RPMI8226 (cell line): ENCODE measurements at places on chromosomes 2 and 18.
A peak's percentile ranks its signal among the peaks of the same experiment; 100 is the strongest.

DNA sequence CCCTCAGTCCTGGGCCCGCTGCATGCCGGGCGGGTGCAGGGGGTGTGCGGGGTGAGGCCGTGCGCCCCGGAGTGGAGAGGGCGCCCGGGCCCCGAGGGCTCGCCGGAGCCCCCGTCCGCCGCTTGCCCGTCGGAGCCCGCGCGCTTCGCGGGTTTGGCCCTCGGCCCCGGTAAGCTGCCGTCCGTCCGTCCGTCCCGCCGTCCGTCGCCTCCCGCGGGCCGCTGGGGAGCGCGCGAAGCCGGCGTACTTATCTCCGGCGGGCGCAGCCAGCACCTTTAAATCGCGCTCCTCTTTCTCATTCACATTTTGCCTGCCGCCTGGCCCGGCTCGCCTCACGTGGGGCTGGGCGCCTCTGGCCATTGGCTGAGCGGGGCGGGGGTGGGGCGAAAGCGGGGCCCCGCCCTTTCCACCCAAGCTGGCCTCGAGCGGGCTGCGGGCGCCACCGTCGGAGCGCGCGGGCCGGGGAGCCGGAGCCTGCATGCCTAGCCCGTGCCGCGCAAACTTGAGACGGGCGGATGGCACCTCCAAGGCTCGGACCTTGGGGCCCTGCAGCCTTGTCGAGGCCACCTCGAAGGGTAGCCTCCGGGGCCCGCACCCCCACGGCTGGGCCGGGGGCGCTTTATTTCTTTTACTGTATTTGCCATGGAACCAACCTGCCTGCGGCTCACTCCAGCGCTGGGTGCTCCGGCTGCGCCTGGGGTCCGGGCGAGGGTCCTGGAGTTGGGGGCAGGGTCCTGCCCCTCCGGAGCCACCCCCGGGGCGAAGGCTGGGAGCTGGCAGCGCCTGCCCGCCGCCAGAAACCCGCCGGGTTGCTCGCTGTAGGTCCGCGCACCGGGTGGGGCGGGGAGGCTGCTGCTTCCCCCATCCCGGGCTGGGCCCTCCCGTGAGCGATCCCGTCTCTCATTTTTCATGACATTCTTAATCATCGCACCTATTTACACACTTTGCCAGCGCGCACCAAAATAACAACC is at the start of gene GBX2:
Gene GBX2, minus strand, starts transcription at position 277 of the 971 bp plus-strand sequence. CDS start 415 bp downstream, outside the sequence.
- no peak for DNase-seq

DNA sequence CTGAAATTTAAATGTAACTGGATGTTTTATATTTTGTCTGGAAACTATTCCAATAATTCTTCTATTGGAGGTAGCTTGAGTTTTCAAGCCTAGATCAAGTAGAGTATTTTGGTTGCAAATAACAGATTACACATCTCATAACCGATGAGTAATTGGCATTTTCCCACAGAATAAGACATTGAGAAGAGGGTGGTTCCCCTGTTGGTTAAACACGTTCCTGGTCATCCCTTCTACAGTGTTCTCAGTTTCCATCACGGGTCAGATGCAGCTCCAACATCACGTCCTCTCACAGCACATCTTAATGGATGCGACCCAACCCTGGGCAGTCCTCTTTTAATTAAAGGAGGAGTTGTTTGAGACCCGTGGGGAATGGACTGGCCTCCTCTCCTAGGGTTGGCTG is 149.0 kb upstream of the ZNF516 start:
- DNase-seq = no peak

DNA sequence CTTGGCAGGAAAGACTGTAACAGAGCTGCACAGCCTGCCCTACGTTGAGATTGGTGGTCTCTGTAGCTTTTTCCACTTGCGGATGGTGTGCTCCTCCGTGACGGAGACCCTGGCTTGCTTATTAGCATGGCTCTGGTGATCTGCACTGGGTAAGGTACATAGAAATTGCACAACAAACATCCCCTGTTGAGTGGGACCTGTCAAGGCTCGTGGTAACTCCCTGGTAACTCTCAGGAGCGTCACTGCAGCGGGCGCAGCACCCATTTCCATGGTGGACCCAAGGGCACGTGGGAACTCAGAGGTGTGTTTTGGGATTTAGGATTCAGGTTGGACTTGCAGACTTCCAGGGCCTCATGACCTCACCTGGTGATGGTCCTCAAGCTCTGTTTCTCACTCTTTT is 1.1 kb downstream of the TRAF3IP1 start:
- DNase-seq = no peak

DNA sequence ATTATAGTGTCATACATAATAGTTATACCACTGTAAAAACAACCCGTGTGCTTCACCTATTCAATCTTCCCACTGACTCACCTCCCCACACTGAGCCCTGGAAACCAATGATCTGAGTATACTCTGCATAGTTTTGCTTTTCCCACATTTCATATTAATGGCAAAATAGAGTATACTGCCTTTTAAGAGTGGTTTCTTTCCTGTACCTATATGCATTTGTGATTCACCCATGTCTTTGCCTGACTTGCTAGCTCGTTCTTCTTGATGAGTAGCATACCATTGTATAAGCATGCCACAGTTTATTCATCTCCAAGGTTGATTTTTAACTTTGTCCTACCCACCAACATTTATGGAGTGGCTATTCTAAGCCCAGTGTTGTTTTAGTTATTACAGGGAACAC is 686.4 kb downstream of the PLCL1 start:
- DNase-seq = no peak

- no peak for DNase-seq
Observed at GRCh38 chr2:34098256-34098655, 499.2 kb upstream of the FAM98A start.

DNA sequence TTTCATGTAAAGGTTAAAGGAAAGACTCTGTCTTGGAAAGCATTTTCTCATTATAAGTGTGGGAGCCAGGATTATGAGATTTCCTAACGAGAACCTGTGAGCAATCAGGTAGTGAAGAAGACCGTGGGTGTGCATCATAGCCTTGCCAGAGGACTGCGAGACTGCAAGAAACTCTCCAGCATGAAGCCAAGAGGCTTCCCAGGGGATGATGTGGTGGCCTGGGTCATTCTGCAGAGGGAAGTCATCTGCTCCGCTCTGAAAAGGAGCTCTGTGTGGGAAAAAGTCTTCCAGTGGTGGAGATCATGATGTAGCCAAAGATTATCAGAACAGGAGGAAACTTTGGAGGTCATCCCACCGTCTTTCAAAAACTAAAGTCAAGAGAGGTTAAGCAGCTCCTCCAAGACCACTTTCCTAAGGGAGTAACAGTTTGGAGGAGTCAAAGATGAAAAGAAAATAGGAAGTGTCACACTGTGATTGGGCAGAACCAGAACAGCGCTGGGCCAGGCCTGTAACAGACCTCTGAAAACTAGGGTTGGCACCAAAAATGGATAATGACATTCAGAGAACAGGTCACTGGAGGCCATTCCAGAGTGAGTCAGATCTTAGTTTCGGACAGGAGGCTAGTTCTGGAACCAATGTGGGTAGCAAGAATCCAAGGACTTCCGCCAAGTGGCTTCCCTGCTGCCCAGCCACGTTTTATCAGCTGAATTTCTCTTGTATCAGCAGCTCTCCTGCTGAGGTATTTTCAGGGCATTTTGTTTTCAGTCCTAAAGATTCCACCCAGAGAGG is 113.0 kb downstream of the LRATD1 start:
- DNase-seq = no peak

DNA sequence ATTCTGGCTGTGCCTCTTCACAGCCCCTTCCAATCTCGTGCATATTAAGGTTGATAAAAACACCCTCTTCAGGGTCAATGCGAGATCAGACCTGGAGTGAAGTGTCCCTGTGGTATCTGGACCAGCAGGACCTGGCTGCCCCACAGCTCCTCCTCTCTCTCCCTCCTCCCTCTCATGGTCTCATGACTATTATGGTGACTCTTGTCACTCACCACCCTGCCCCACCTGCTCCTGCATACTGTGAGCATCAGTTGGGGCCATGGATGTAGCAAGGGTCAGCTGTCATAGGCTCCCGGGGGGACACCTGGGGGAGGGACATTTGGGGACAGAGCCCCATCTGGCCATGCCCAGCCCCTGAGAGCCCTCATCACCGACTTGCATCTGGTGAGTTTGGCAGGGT is 50.2 kb downstream of the ODC1 start:
- no peak for DNase-seq

DNA sequence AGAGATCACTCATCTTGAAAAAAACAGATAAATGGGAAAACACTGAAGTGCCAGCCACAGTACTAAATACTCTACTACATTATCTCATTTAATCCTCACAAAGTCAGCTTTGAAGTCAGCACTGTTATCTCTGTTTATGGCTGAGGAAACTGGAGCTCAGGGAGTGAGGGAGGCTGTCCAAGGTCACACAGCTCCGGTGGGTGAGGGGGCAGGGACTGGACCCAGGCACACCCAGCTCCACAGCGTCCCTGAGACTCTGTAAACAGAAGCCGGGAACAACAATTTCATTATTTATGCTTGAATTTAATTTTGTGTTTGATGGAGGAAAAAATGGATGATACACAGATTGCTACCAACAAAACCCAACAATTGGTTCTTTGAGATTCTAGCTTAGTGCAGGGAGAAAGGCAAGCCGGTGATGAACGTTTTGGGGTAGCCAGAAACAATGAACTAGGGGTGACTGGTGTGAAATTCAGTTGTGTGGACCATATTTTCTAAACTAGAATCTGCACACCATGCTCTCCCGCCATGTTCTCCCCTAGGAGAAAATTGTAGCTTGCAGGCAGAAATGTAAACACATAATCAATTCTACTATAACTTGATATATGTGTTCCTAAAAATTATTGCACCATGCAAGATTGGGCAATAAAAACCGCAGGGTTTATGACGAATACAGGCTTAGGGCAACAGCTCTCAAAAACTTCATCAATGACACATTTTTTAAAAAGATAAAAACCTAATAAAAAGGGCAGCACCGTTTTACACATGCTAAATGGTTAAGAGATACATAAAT is at the start of gene GREB1:
Gene GREB1, plus strand, starts transcription at position 768 of the 793 bp plus-strand sequence. CDS start 22,570 bp downstream, outside the sequence.
- DNase-seq = no peak

GRCh38 chr2:15159751-15160177 is 401.4 kb downstream of the NBAS start:
- DNase-seq = peak; percentile 37

- DNase-seq = no peak
Observed at GRCh38 chr18:60413944-60414547, 41.5 kb upstream of the MC4R start.

DNA sequence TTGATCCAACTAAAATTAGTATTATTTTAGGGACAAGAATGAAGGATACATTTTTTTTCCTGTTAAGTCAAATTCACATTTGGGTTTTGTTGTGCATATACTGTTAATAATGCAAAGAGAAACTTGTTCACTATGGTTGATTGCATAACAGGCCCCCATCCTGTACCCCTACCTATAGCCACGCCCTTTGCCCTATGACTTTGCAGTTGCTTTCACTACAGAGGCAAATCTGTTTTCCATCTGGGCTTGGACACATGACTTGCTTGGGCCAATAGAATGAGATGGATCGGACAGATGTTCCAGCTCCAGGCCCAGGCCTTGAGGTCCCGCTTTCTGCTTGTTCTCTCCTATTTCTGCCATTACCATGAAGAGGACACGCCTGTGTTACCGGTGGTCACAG is 278.5 kb upstream of the HNRNPA3 start:
- DNase-seq = no peak

GRCh38 chr2:239934571-239935171 is 90.5 kb downstream of the NDUFA10 start:
- peak; percentile 43 for DNase-seq

DNA sequence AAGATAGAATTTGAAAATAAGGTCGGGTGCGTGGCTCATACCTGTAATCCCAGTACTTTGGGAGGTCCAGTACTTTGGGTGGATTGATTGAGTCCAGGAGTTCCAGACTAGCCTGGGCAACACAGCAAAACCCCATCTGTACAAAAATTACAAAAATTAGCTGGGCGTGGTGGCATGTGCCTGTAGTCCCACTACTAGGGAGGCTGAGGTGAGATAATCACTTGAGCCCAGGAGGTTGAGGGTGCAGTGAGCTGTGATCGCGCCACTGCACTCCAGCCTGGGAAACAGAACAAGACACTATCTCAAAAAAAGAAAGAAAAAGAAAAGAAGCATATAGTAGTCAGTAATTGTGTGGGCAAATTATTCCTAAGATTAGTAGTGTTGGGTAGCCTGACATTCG is 194.2 kb upstream of the ALPP start:
- no peak for DNase-seq

DNA sequence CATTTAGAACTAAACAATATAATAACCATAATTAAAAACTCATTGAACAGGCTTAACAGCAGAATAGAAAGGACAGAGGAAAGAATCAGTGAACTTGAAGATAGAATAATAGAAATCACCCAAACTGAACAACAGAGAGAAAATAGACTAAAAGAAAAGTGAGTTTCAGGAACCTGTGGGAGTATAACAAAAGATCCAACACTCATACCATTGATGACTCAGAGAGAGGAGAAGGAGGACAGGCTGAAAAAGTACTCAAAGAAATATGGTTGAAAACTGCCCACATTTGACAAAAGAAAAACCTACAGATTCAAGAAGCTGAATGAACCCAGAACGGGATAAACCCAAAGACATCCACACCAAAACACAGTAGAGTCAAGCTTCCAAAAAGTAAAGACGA is 54.2 kb upstream of the FMNL2 start:
- DNase-seq = no peak

DNA sequence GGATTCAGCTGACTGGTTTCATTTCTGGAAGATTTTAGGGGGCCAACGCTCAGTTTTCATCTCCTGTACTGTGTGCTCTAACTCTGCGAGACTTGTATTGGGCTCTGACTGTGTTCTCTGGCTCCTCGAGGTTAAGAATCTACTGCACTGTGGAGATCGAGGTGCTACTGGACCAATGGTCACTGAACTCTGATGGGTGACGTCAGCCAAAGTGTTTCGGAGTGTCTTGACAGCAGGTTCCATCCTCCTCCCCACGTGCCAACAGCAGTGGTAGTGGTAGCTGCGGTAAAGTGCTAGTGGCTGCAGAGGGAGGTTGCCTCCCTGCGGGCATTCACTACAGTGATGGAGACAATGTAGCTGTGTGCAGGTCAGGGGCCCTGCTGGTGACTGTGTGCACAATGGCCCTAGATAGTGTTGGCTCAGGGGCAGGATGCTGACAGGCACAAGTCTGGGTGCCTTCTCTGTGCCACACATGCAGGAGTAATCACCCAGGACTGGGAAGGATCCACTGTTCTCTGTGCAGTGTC is 705.7 kb upstream of the DDX18 start:
- DNase-seq = no peak

- no peak for DNase-seq
Observed at GRCh38 chr2:62391696-62392095, 114.3 kb downstream of the TMEM17 start.

DNA sequence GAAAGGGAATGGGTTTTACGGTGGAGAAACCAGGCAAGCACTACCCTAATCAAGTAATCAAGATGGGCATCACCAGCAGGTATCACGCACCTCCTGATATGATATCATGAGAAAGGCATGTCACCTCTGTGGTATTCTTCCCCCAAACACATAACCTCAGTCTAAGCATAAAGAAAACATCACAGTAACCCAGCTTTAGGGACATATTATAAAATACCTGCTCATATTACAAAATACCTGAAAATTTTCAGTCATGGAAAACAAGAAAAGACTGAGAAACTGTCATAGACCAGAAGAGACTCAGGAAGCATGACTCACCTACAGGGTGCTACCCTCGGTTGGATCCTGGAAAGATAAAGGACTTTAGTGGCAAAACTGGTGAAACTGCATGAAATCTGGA is 30.5 kb downstream of the GCKR start:
- no peak for DNase-seq
